ENCODE measurements at places on chromosomes 3 and 15. TPM values are rescaled to one million over a fixed set of nuclear protein-coding genes. Genes with fewer than 3 reads are reported as not detected.
A peak's percentile ranks its signal among the peaks of the same experiment; 100 is the strongest.

DNA sequence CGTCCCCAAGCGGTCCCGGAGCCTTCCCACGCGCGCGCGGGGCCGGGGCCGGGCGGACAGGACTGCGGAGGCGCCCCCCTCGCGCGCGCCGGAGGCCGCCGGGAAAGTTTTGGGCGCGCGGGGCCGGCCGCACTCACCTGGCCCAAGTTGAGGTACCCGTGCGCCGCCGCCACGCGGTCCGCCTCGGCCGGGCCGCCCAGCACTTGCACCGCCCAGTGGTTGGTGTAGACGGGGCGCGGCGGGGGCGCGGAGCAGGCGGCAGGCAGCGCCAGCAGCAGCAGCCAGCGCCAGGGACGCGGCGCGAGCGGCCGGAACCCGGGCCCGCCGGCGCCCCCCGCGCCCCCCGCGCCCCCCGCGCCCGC lies 289 bp downstream of the PCSK6 start:
- peak; percentile 46 for DNase-seq

DNA sequence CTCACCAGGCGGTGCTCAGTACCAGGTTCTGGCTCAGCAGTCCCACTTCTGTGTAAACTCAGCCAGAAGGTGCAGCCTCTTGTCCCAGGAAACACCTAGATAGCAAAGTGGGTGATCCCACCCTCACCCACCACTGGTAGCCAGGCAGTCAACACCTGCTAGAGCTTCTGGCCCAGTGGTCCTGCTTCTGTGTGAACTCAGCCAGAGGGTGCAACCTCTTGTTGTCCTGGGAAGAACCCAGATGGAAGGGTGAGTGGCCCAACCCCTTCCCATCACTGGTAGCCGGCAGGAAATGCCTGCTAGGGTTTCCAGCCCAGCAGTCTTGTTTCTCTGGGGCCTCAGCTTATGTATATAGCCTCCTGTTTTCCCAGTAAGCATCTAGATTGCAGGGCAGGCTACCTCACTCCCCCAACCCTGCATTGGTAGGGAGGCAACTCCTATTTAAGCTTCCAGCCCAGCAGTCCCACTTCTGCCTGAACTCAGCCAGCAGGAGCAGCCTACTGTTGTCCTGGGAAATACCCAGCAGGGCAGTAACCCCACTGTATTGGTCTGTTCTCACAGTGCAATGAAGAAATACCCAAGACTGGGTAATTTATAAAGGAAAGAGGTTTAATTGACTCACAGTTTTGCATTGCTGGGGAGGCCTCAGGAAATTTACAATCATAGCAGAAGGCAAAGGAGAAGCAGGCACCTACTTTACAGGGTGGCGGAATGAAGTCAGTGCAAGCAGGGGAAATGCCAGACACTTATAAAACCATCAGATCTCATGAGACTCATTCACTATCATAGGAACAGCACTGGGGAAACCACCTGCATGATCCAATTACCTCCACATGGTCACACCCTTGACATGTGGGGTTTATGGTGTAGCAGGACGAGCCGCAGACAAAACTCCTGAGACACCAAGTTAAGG lies 110.6 kb downstream of the DTWD1 start:
- DNase-seq, result no peak

GRCh38 chr3:126748701-126749546 lies 44.9 kb downstream of the CHCHD6 start:
- DNase-seq, result no peak

GRCh38 chr3:128404276-128405068 lies 62.2 kb downstream of the DNAJB8 start:
- DNase-seq, result no peak

DNA sequence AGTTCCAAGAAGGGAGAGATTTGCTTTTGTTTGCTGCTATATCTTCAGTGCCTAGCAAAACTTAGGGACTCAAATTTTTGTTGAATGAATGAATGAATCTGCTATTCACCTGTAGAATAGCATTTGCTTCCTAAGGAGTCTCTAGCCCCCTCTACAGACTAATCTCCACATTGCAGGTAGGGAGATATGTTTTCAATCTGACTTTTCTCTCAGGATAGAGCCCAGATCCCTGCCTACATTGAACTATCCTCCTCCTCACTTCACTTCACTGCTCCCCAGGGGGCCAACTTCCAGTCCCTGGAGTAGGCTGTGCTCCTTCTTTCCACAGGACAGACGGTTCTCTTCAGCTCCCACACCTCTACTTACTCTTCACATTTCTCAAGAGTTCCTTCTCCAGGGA lies 81.9 kb upstream of the PTX3 start:
- DNase-seq, result no peak

- DNase-seq, result no peak
These were observed 70.3 kb upstream of the IQSEC1 start for GRCh38 chr3:13143381-13144004.

- DNase-seq, result no peak
These were observed 165.6 kb downstream of the GMNC start for GRCh38 chr3:190696777-190697501.

DNA sequence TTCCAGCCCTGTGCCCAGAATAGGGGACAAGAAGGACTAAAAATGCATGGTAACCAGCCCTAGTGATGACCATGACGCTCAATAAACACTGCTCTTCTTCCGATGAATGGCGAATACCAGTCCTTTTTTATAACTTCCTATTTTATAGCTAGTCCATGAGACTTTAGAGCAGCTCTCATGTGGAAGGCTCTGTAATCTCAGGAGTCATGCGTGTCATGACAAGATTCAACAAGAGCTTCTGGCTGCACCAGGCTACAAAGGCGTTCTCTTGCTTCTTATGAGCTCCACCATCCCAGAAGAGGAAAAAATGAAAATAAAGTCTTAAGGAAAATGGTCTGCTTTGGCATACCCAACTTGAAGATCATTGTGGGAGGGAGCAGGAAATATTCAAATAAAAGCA lies 141.0 kb downstream of the TMCO5A start:
- no peak for DNase-seq

GRCh38 chr15:74044267-74045110 lies 37.9 kb downstream of the GOLGA6A start:
- peak; percentile 48 for DNase-seq

DNA sequence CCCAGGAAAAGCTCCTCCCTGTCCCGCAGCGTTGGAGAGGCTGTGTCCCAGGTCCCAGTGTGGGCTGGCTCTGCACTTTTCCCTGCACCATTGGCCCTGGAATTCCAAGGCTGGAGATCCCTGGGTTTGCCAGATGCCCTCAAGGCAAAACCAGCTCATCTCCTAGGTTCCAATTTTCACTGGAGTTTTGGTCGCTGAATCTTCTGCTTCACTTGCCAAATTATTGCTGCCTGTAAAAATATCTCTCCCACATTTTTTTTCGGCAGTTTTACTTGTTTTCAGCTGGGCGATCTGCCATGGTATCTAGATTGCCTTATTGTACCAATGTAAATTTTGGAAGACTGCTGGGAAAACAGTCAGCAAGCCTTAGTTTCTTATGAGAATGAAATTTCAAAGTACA lies 150.9 kb upstream of the ATP10A start:
- DNase-seq, result no peak

- DNase-seq, result no peak
These were observed 548.2 kb downstream of the FOXP1 start for GRCh38 chr3:71035314-71035713.

GRCh38 chr15:68987676-68988075 lies 26.8 kb upstream of the NOX5 start:
- DNase-seq, result no peak

- no peak for DNase-seq
These were observed 130.1 kb downstream of the P2RY1 start for GRCh38 chr3:152964911-152965609.

DNA sequence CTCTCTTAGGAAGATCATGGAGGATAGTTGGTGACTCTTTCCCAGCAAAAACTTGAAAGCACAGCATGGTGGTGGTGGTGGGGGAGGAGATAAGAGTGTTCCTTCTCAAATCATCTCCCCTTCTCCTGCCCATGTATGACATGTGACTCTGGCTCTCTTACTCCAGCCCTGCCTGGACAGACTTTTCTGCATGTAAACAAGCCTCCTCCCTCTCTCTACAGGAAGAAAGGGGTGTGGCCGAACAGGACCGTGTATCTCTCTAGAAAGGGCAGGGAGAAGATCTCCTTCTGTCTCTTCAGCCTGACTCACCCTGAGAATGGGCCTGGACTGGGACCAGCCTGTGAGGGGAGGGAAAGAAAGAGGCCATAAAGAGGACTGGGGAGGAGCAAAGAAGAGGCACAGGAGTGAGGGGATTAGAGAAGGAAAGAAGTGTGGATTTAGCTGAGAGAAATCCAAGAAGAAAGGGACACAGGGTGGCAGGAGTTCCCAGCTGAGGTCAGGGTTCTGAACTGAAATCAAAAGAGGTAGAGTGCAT lies 1.5 kb downstream of the CELF6 start:
- DNase-seq, result no peak

GRCh38 chr3:195219351-195220230 lies 51.4 kb downstream of the XXYLT1 start:
- peak; percentile 6 for DNase-seq

- no peak for DNase-seq
These were observed 24.2 kb downstream of the HDAC11 start for GRCh38 chr3:13504161-13504831.

- no peak for DNase-seq
These were observed 184.4 kb upstream of the BHLHE40 start for GRCh38 chr3:4794798-4795197.

DNA sequence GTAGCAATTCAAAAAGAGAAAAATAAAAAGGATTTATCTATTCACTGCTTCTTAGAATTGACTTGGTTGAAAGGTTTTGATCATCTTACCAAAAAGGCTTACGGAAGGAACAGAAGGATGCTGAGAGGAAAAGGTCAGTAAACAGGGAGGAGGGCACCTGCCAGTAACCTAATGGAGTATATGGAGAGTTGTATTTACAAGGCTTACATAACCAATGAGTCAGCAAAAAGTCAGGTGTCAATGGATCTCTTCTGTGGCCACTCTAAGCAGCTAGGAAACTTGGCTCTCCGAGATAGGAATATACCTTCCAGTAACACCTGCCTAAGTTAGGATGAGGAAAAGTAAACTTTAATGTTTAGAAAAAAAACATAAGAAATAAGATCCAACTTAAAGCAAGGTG lies 80.5 kb upstream of the PLXND1 start:
- DNase-seq, result no peak

- DNase-seq, result no peak
These were observed 154.1 kb downstream of the WNT5A start for GRCh38 chr3:55333046-55333445.

- peak; percentile 7 for DNase-seq
These were observed 27.9 kb upstream of the MUC20 start for GRCh38 chr3:195692781-195693427.

DNA sequence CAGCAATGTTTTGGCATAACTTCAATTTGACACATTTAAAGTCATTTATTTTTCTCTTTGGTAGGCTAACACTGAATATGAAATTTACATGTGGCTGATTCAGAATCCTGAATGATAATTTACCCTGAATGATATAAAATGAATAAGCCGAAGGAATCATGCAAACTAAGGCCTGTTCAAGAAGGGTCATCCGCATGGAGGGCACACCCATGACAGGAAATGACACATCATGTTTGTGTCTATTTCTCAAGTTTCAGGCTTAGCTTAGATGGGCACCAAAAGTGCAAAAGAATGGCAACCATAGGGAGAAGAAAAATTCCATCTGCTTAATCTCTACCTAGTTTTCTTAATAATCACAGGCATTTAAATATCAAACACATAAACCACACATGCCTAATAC lies 141.5 kb downstream of the DUT start:
- no peak for DNase-seq

DNA sequence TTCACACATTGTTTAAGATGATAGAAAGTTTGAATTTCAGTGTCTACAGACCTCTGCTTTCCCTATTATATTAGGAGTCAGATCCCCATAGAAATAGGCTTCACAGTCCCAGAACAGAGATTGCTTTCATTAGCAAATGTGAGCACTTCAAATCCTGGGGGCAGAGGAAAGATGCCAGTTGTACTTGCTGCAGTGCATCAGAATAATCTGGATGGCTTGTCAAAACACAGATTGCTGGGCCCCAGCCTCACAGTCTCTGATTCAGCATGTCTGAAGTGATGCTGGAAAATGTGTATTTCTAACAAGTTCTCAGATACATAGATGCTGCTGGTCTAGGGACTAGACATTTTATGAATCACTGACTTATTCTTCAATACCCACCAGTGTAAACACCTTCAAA lies 375.2 kb downstream of the FGF12 start:
- no peak for DNase-seq

- DNase-seq, result no peak
These were observed 866.4 kb downstream of the PLOD2 start for GRCh38 chr3:145294572-145294971.

DNA sequence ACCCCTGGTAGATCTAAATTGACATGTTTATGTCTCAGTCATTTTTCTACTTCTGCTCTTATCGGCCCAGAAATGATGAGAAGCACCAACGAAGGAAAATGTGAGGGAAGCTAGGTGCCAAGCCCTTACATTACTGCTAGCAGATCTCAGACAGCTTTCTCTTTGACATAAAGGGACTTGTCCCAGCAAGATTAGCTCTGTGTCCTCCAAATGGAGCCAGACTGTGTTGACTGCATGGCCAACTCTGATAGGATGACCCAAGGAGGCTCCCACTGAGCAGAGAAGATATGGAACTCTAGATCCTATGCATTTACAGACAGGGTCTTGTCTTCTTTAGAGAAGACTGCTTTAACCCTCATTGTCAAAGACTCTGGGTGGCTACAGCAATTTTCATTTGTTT lies 2.8 kb upstream of the MCTP2 start:
- DNase-seq, result no peak

GRCh38 chr3:147713234-147714133 lies 304.3 kb downstream of the ZIC1 start:
- DNase-seq, result no peak

- DNase-seq, result no peak
These were observed 53.8 kb downstream of the WDR76 start for GRCh38 chr15:43880406-43881194.

DNA sequence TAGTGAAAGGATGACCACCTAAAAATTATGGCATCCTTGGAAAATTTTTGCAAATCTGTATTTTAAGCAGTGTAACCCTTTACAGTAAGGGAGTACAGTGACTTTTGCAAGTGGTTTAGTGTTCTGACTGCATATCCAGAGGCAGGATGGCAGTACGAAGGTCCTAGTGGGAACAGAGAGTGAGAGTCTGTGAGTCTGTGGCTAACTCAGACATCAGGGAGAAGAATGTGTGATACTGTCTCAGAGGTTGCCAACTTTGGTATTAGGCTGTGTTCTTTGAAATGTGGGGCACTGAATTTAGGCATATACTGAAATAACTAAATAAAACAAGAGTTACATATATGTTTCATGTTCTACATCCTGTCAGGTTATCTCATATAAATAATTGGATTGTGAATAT lies 25.7 kb downstream of the PRKCI start:
- no peak for DNase-seq

The TTLL13 gene
- not detected for total RNA-seq

The OXTR gene
- total RNA-seq, result 0.95 TPM

The CCK gene
- not detected for total RNA-seq

The CAPN7 gene
- 63.1 TPM for total RNA-seq

The NECTIN3 gene
- total RNA-seq, result 36.3 TPM

The DNAH12 gene
- 2.3 TPM for total RNA-seq

The EPHA6 gene
- total RNA-seq, result 20.9 TPM

The LRTM1 gene
- total RNA-seq, result not detected

The TMC3 gene
- not detected for total RNA-seq

The CCDC39 gene
- total RNA-seq, result 1.7 TPM
